Fibroblast of skin of right biceps (primary cell): ENCODE measurements at places on chromosomes 7 and 10.

DNA sequence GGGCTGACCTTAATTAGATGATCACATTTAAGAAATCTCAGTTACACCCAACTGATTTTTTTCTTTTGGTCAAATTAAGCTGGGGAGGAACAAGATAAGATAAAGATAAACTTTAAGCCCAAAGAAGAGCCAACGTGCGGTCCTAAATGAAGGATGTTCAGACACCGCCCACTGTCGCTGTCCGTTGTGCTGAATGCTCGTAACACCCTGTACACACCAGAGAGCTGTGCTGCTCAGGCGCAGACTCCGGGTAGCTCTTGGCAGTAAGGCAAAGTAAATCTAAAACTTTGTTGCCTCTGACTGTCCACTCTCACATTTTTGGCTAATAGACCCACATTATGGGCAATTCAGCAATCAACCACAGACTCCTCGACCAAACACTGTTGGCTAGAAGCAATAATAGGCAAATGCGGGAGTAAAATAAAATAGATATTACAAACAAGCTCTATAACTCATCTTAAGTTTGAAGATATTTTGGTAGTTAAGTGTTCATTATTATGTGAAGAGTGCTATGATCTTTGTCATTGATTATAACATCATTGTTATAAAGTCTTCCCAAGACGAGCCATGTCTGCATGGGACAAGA, 57.1 kb downstream of the PLPP4 start:
- peak; percentile 62 for DNase-seq

- no peak for DNase-seq
These were observed 237.5 kb upstream of the HPS1 start for GRCh38 chr10:98684019-98684899.

- DNase-seq, result no peak
These were observed 602.0 kb upstream of the COBL start for GRCh38 chr7:51918581-51918980.

- peak; percentile 17 for DNase-seq
These were observed 2.4 kb downstream of the TLL2 start for GRCh38 chr10:96511044-96511945.

GRCh38 chr10:3635697-3636096, 149.3 kb downstream of the KLF6 start:
- no peak for DNase-seq

- peak; percentile 46 for DNase-seq
These were observed 13.6 kb downstream of the MICU1 start for GRCh38 chr10:72612203-72612826.

GRCh38 chr10:121313119-121313875, 284.9 kb downstream of the FGFR2 start:
- DNase-seq, result no peak
